ENCODE measurements at places on chromosomes 7 and 10.

DNA sequence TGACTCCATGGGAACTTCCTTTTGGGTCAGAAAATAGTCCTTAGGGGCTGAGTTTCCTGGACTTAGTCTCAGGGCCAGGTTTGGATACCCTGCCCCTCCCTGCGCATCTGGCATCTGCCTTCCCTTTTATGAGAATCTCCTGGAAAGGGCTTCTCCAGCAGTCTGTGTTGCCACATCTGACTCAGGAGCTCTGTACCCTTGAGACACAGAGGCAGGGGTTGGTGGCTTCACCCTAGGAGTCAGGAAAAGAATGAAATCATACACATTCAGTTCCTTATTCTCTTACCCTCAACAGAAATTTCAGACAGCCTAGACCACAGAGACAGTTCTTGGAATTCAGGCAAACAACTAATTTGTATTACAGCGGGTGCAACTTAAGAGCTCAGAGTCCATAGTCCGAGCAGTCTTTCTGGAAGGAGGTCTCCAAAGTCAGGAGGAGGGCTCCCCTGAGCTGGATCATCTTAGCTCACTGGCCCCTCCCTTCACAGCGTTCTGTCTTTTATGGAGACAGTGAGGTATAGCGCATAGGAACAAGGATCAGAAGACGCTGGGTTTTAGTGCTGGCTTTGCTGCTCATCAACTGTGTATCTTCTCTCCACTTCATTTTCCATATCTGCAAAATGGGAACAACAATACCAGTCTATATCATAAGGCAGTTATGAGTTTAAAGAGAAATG, 3.0 kb upstream of the PLAU start:
- no peak for DNase-seq

DNA sequence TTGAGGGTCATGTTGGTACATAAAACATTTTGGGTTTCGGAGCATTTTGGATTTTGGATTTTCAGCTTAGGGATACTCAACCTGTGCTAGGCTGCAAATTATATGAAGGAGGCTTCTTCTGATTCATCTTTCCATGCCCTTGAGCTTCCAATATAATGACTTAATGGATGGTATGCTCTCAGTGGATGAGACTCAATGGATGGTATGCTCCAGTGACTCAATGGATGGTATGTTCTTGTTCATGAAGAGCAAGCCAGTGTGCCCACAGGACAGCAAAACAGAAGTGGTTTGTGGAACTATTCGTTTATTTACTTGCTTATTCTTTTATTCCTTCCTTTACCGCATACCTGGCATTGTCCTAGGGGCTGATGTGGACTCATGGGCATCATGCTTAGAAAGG, 969.6 kb downstream of the LRMDA start:
- no peak for DNase-seq

DNA sequence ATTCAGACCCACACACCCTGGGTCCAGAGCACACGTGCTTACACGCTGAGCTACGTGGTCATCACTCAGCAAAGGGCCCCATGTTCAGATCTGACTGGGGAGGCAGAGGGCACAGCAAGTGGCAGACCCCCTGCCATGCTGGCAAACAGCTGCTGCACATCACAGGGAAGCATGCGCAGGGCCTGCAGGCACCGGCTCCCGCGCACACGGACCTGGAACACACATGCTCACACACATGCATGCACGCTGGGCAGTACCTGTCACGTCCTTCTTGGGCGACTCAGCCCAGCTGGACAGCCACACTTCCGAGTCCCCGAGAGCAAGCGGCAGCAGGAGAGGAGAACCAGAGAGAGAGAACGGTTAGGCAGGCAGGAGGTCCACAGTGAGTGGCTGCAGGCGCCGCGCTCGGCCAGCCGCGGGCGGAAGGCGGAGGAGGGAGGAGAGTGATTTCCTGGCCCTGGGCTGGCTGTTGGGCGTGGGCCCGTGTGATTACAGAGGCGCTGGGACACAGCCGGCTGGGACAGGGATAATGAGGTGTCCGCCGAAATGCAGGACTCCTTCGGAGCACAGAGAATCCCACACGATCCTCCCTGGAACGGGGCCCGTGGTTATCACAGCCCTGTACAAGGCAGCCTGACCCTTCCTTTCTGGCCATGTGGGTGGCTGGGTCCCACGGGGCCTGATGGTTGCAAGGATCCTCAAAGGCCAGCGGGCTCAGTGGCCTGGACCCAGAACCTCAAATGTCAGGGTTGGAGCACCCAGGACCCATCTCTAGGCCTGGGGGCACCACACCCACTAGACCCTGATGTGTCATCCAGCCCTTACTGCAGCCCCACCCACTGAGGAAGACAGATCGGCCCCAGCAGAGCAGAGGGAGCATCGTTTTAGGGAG, 175.1 kb downstream of the NEURL1 start:
- no peak for DNase-seq

GRCh38 chr7:2870471-2870931, 26.4 kb upstream of the GNA12 start:
- no peak for DNase-seq

Measured in CD8-positive, alpha-beta memory T cell (primary cell).